Left ventricle myocardium superior (tissue), 1 donor: ENCODE measurements at places on chromosomes 1 and 21. TPM values are rescaled to one million over a fixed set of nuclear protein-coding genes. Genes with fewer than 3 reads are reported as not detected.

GRCh38 chr1:161890574-161890973 lies 124.5 kb downstream of the ATF6 start:
- DNase-seq = no peak

DNA sequence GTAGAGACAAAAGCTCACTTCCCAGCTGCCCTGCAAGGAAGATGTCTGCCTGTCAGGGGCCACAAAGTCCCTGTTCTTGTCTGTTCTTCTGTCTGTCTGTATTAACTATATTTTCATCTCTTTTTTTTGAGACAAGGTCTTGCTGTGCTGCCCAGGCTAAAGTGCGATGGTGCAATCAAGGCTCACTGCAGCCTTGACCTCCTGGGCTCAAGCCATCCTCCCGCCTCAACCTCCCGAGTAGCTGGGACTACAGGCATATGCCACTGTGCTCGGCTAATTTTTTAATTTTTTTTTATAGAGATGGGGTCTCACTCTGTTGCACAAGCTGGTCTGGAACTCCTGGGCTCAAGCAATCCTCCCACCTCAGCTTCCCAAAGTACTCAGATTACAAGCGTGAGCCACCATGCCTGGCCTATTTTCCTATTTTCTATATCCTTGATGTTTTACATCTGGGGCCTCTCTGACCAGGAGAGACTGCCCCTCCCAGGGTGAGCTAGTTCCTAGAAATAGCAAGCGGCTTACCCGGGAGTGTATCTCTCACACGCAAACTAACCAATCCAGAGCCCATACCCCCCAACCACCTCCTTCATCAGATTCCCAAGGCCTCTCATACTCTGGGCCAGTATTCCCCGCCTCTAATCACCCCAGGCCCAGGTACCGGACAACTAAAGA lies 5.4 kb upstream of the KLHDC7A start:
- no peak for DNase-seq

The CD53 gene
- total RNA-seq = 13.2 TPM

The WDR4 gene
- 4.8 TPM for total RNA-seq

- peak; percentile 71 for DNase-seq
These were observed 18.4 kb downstream of the MTHFR start for GRCh38 chr1:11787251-11787803.

The LMX1A gene
- not detected for total RNA-seq

- no peak for DNase-seq
These were observed 3.3 kb downstream of the DLGAP3 start for GRCh38 chr1:34926156-34926555.

The TAS1R1 gene
- total RNA-seq = not detected

DNA sequence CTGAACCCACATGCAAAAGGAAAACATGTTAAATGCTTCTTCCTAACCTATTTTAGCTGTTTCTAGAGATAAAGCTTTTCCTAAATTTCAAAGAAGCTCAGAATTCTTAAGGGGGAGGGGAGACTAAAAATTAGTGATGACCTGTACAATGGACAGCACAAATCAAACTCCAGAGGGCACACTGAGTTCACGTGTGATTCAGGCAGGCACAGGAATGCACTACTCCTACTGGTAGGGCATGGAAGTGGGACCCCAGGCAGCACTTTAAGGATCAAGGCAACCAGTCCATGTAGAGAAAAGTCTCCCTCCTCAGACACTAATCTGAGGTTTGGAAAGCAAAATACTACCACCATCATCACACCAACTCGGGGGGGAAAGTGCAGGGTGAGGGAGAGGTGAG lies 31.3 kb upstream of the CLCA4 start:
- no peak for DNase-seq

DNA sequence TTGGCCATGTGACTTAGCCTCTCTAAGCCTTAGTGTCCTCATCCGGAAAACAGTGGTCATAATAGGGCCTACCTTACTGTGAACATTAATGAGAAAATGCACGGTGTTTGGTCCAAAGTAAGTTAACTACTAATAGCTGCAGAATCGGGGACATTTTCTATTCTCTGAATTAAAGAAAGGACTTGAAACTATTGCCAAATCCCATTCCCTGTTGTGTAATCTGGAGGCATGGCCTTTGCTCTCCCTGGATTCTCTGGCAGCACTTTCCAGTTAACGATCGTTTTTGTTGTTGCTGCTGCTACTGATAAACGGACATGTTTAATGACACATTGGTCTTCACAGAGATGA lies 30.5 kb downstream of the FMO4 start:
- no peak for DNase-seq

The TSPEAR gene
- total RNA-seq = 2.7 TPM

DNA sequence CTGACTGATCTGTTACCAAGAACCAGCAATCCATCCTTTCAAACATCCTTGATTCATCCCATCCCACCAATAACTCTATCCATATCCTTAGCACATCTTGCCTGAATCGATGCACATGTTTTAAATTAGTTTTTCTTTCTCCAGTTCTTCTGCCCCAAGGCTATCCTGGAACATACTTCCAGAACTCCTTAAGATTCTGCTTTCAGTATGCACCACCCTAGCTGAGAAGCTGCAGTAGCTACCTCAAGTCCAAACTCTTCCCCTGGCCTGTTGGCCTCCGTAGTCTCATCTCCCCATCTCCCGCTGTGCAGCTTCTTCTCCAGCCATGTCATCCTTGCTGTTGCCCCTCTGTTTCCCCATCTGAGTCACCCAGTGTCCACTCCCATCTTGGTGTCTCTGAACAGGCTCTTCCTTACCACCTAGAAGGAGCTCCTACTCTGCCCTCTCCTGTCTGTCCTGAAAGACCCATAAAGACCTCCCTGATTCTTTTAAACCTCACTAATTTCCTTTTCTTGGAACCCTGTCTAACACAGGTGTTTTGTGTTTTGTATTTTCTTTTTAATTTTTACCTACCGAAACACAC lies 108.0 kb downstream of the SGIP1 start:
- no peak for DNase-seq

The ZSWIM5 gene
- total RNA-seq = 0.84 TPM

GRCh38 chr21:44329971-44330681 lies 9.1 kb downstream of the CFAP410 start:
- no peak for DNase-seq

DNA sequence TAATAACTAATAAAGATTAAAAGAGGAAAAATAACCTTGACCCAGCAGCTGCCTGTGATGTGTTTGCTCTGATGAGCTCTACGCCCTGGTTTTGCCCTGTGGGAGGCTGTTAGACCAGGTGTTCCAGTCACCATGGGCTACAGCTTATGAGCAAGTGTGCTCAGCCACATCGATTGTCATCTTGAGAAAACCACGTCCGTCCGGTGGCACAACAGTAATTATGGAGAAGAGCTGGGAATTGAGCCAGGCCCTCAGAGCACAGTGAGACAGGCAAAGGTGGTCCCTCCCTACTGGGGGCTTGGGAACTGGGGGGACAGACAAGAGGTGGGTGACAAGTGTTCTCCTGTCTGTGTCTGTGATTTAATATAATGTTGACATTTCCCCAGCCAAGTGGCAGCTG lies 420.5 kb downstream of the MATN1 start:
- DNase-seq = no peak

- DNase-seq = no peak
These were observed 76.2 kb downstream of the DISC1 start for GRCh38 chr1:231702804-231703203.

The PODN gene
- total RNA-seq = 19.4 TPM

The ESRRG gene
- total RNA-seq = 51.5 TPM
